ENCODE measurements at places on chromosomes 13 and 19.

DNA sequence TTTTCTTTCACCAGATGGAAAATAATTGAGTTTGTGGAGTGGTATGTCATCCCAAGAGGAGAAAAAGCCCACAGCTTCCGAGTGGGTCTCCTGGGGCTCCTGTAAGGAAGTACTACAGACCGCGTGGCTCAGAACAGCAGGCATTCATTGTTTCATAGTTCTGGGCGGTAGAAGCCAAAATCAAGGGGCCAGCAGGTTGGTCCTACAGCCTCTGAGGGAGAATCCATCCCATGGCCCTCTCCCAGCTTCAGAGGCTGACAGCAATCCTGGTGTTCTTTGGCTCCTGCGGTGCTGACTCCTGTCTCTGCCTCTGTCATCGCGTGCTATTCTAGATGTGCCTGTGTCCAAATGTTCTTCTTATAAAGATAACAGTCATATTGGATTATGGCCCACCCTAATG, 362.6 kb downstream of the FGF14 start:
- no peak for DNase-seq

GRCh38 chr13:41562541-41563178, 105.3 kb downstream of the RGCC start:
- peak; percentile 70 for DNase-seq

- DNase-seq: no peak
These were observed 55.7 kb downstream of the SERP2 start for GRCh38 chr13:44429311-44429710.

DNA sequence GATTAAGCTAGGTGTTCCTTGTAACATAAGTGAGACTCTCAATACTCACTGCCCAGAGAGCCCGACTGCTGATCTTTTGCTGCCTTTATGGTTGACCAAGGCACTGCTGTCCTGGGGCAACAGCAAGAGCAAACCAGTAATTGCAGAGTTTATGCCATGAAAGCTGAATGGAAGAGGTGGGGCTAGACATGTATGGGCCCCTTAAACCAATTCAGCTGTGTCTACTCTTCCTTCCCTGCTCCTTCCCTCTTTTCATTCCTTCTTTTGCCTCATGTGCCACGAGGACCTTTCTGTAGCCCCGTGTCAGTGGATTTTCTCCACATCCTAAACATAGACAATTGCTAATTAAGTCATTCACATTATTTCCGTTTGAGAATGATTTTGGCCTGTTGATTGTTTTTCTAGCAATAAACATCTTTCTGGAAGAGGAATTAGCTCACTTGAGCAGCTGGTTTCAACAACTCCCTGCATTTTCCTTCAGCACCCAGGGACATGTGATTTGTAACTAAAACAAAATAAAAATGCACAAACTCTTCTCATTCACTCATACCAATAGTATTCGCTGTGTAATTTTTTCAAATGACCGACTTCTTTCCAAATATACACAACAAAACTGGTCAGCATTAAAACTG, 40.5 kb downstream of the RAP2A start:
- DNase-seq: no peak

DNA sequence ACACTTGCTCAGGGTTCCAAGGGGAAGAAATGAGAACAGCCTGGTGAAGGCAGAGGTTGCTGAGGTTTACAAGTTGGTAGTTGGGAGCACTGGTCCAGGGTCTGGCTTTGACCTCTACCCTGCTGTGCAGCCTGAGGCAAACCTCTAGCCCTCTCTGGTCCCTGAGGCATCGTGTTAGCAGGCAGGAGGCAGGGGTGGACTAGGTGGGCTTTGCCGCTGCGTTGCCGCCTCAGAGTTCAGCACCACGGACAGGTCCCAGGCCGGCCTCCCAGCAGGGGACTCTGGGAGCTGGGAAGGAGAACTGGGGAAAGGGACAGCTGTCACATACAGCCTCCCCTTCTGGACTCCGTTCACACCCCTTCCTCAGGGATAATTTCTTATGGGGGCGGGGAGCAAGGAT, 3.1 kb downstream of the NCAN start:
- DNase-seq: no peak

GRCh38 chr13:64925284-64925683, 2304.9 kb downstream of the PCDH9 start:
- DNase-seq: no peak

- no peak for DNase-seq
These were observed 254.3 kb upstream of the SLITRK1 start for GRCh38 chr13:84136582-84136981.

DNA sequence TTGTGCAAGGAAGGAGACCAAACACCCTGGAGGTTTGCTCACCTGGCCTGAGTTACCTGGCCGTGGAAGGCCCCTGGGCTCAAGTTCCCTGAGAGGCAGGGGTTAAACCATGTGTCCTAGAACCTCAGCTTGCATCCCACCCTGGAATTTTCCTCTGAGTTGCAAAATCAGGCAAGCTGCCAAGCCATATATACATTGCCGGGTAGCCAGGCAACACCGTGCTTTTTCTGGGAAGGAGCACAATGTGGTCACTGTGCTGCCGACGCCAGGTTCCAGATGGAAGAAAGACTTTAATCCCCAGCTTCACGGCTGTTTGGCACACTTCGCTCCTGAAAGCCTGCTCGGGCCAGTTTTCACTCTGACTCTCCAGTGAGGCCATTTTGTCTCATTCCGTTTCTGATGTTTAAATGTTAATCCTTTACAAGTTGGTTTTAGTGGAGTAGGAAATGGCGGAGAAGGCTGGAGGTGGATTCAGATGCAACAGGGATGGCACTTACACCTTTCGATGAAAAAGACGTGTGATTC, 60.1 kb upstream of the PEG3 start:
- no peak for DNase-seq

- DNase-seq: no peak
These were observed 38.0 kb upstream of the ADGRE5 start for GRCh38 chr19:14343286-14343685.

DNA sequence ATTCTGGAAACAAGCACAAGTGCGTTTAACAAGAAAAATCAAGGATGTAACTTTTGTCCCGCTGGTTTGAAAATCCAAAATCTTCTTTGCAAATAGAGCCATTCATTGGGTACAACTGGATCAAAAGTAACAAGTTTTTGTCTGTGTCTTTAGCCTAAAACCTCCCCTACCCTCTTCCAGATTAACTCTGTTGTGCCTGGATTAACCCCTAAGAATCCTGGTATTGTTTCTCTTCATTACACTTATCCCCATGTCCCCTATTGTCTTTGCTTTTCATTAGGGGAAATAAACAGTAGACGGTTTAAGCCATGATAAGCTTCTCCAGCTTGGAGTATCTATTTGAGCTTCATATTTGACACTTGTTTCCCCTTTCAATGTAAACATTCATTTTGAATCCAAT, 242.1 kb upstream of the ARGLU1 start:
- DNase-seq: no peak

DNA sequence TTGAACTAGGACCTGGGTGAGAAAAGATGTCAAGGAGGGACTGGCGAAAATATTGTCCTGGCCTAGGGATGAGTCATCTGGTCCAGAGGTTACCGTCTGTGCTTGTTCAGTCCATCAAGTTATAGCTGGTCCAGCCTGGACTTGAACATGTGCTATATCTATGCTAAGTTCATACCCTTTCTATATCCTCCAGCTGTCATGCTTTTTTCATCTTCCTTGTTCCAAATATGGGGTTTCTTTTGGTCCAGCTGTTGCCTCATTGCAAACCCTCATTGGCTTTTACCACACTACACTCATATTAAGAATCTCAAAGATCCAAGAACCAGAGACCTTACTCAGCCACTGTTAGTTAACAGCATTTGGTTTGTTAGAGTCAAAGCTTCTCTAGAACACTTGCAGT, 19.1 kb upstream of the KLF12 start:
- no peak for DNase-seq

DNA sequence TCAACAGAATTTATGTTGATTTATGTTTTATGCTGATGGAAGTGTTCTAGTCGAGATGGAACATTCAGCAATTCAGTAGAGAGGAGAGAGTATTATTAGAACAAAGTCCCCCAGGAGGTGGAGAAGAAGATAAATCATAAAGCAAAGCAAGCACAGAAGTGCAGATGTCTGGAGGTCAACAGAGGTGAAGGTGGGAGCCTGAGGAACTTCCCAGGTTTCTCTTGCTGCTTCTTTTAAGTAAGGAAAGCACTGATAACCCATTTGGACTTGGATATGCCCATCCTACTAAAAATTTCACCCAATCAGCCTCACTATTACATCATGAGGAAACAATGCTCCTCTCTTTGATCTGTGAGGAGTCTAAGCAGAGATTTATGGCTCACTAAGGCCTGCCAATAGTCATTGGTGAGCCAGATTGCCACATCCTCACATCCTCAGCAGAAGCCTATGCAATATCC, 98.8 kb downstream of the EPSTI1 start:
- DNase-seq: no peak

Data from putamen (tissue), 1 donor.